ENCODE measurements at places on chromosomes 6 and 20.

DNA sequence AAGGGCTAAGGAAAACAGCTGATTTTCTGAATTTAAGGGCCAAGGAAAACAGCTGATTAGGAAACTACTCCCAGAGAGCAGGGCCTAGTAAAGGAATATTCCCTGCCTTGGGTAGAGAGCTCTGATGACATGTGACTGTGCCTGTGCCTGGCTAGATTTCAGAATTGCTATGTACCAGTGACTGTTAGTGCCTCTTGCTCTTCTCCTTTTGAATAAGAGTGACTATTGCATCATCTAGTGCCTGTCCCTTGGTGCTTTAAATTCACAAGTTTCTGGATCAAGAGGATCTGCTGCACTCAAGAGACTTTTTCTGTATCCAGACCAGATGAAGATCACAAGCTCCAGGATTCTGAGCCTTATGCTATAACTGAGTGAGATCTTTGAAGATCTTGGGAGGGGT, 332.9 kb downstream of the KIF16B start:
- H3K36me3 ChIP-seq: no peaks in the 10 kb centered on the region
- H3K4me3 ChIP-seq: no peak overlapping the region
- DNase-seq: no peak
- no peak overlapping the region for H3K27ac ChIP-seq
- no peaks in the 10 kb centered on the region for H3K4me1 ChIP-seq

DNA sequence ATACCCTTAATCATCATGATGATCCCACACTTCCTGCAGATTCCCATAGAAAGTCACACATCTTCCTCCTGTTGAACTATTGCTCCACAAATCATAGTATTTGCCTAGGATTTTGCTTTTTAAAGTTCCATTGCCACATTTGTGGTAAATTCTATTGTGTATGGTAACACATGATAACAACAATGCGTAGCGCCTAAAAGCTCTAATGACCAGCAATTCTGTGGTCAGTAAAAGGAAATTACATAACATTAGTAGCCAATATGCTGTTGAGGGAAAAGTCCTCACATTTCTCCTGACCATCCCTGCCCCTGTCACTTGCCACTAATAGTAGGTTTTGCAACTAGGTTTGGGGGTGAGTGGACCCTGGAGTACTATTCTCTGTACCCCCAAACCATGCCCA, 31.8 kb upstream of the PDE7B start:
- no peaks in the 10 kb centered on the region for H3K4me1 ChIP-seq
- no peaks in the 10 kb centered on the region for H3K36me3 ChIP-seq
- DNase-seq: no peak
- no peaks in the 10 kb centered on the region for H3K27me3 ChIP-seq
- H3K27ac ChIP-seq: no peak overlapping the region
- H3K4me3 ChIP-seq: no peak overlapping the region

GRCh38 chr6:52209770-52210169, 23.6 kb downstream of the IL17A start:
- no peak overlapping the region for H3K4me3 ChIP-seq
- H3K4me1 ChIP-seq: no peaks in the 10 kb centered on the region
- H3K27me3 ChIP-seq: no peaks in the 10 kb centered on the region
- no peaks in the 10 kb centered on the region for H3K36me3 ChIP-seq
- H3K27ac ChIP-seq: no peak overlapping the region

DNA sequence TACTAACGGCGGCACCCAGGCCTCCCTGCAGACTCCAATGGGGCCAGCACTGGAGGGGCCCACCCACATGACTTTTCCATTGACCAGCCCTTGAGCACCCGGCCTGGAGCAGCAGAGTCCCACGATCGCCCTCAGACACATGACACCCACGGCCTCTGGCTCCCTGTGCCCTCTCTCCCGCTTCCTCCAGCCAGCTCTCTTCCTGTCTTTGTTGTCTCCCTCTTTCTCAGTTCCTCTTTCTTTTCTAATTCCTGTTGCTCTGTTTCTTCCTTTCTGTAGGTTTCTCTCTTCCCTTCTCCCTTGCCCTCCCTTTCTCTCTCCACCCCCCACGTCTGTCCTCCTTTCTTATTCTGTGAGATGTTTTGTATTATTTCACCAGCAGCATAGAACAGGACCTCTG, 26.1 kb upstream of the FANCE start:
- no peaks in the 10 kb centered on the region for H3K27me3 ChIP-seq
- H3K4me1 ChIP-seq: no peaks in the 10 kb centered on the region
- no peak overlapping the region for H3K27ac ChIP-seq

GRCh38 chr6:31892821-31893220, 4.7 kb downstream of the EHMT2 start:
- no peak overlapping the region for H3K27ac ChIP-seq
- peaks cover 73% of the 10 kb centered on the region for H3K36me3 ChIP-seq
- no peak overlapping the region for H3K4me3 ChIP-seq

DNA sequence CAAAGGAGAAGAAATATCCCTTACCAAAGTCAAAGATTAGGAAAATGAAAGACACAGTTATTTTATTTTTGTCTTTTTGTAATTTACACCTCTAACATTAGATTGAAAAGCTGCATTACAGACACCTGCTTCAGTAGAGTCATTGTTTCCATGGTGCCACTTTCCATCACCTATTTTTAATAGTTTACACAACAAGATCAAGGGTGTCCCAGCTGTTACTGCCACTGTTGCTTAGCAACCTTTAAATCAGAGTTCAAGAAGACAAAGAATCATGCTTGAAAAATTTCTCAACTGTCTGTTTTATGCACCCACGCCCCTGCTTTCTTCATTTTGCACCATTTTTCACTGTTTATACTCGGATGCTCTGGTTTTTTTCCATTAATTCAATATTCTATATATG, 668.2 kb upstream of the GJE1 start:
- no peak overlapping the region for H3K4me3 ChIP-seq
- DNase-seq: no peak
- H3K27me3 ChIP-seq: no peaks in the 10 kb centered on the region
- no peak overlapping the region for H3K27ac ChIP-seq
- H3K4me1 ChIP-seq: no peaks in the 10 kb centered on the region
- no peaks in the 10 kb centered on the region for H3K36me3 ChIP-seq

DNA sequence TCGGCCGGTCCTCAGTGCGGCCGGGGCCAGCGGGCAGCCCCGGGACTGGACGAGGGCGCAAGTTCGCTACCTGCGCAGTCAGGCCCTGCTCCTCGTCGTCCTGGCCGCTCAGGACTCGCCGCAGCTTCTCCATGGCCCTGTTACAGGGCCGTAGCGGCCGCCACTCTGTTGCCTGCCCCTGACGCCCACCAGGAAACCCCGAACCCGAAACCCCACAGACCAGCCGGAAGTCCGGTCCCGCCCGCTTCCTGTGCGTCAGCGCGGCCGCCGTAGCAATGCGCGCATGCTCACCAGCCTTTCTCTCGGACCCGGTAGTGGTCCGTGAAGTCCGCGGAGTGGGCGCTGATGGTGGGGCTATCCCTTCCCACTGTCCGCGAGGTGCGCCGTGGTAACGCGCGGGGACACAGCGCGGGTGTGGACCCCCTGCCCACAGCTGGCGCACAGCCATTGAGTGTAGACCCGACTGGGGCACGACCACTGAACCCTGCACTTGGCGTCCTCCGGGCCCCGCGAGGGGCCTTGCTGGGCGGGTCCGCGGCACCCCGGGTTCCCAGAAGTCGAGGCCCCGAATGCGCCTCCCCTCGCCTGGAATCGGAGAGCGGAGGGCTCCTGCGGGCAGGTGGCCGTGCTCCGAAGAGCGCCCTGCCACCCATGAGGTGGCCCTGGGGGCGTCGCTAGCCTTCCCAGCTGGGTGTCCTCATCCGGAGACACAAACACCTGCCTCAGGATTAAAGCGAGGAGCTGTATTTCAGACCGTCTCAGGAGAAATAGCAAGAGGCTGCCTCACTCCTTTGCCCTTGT, at the start of gene SFT2D1:
Gene SFT2D1, minus strand, starts transcription at position 197 of the 801 bp plus-strand sequence. Its CDS starts 64 bp downstream, at position 133.
- peaks cover 39% of the 10 kb centered on the region for H3K4me1 ChIP-seq
- no peaks in the 10 kb centered on the region for H3K27me3 ChIP-seq
- peak within 1 kb of the TSS; percentile 83 for H3K27ac ChIP-seq
- H3K4me3 ChIP-seq: peak within 1 kb of the TSS; percentile 75
- DNase-seq: peak; percentile 83

- peak overlapping the region; percentile 87 for H3K27ac ChIP-seq
- H3K36me3 ChIP-seq: no peaks in the 10 kb centered on the region
- peaks cover 35% of the 10 kb centered on the region for H3K4me1 ChIP-seq
- peak overlapping the region; percentile 63 for H3K4me3 ChIP-seq
These were observed 31.4 kb upstream of the ID1 start for GRCh38 chr20:31573555-31574321.

DNA sequence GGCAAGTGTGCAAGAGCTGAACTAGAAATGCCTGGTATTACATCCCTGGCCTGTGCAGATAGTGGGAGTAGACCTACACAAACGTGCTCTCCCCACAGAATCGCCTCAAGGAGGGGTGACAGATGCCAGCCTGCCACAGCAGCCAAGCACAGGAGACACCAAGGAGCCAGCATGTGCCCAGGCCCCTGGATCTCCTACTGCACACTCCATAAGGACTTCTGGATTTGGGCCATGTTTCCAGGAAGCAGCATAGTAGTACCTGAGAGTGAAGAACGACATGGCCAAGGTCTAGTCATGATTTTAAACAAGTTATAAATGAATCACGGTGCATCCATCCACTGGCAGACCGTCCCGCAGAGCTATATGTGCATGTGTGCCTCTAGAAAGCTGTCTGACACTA, 232.2 kb downstream of the SYNDIG1 start:
- no peak overlapping the region for H3K27ac ChIP-seq
- H3K4me1 ChIP-seq: no peaks in the 10 kb centered on the region
- H3K27me3 ChIP-seq: peaks cover 3% of the 10 kb centered on the region
- H3K4me3 ChIP-seq: no peak overlapping the region
- DNase-seq: peak; percentile 29
- H3K36me3 ChIP-seq: no peaks in the 10 kb centered on the region

- no peak for DNase-seq
- H3K4me1 ChIP-seq: peaks cover 8% of the 10 kb centered on the region
- no peak overlapping the region for H3K4me3 ChIP-seq
- H3K27me3 ChIP-seq: no peaks in the 10 kb centered on the region
These were observed 188.8 kb downstream of the TMEM242 start for GRCh38 chr6:157134402-157135047.

GRCh38 chr20:22905658-22906057, 129.5 kb upstream of the SSTR4 start:
- H3K27me3 ChIP-seq: no peaks in the 10 kb centered on the region
- H3K4me1 ChIP-seq: peaks cover 9% of the 10 kb centered on the region
- peak; percentile 43 for DNase-seq
- H3K4me3 ChIP-seq: no peak overlapping the region
- no peak overlapping the region for H3K27ac ChIP-seq

GRCh38 chr6:157068691-157069324, 254.5 kb downstream of the TMEM242 start:
- peaks cover 44% of the 10 kb centered on the region for H3K4me1 ChIP-seq
- H3K4me3 ChIP-seq: no peak overlapping the region
- no peak overlapping the region for H3K27ac ChIP-seq
- no peaks in the 10 kb centered on the region for H3K27me3 ChIP-seq

GRCh38 chr6:113627480-113627879, 229.7 kb upstream of the MARCKS start:
- no peak overlapping the region for H3K4me3 ChIP-seq
- no peak overlapping the region for H3K27ac ChIP-seq
- peaks cover 28% of the 10 kb centered on the region for H3K4me1 ChIP-seq
- DNase-seq: no peak

DNA sequence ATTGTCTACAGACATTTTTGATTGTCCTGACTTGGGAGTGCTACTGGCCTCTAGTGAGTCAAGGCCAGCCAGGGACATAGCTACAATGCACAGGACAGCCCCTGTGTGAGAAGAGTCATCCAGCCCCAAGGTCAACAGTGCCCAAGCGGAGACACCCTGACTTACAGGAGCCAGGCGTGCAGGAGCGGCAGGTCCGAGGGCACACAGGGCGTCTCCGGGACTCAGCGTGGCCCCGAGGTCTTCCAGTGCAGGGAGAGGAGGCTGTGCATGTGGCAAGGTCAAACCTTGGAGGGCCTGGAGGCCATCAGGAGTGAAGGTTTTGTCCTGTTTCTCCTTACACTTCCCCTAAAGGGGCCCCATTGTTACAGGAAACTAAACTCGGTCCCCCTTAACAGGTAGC, 41.3 kb upstream of the QKI start:
- H3K27me3 ChIP-seq: no peaks in the 10 kb centered on the region
- H3K4me3 ChIP-seq: no peak overlapping the region
- no peaks in the 10 kb centered on the region for H3K36me3 ChIP-seq
- no peak overlapping the region for H3K27ac ChIP-seq

GRCh38 chr6:2116496-2116895, 128.9 kb downstream of the GMDS start:
- H3K4me1 ChIP-seq: peaks cover 13% of the 10 kb centered on the region
- H3K27me3 ChIP-seq: no peaks in the 10 kb centered on the region
- DNase-seq: no peak

GRCh38 chr20:2921506-2921905, 48.2 kb downstream of the PTPRA start:
- H3K27me3 ChIP-seq: no peaks in the 10 kb centered on the region
- H3K27ac ChIP-seq: no peak overlapping the region
- H3K4me3 ChIP-seq: no peak overlapping the region
- no peak for DNase-seq

DNA sequence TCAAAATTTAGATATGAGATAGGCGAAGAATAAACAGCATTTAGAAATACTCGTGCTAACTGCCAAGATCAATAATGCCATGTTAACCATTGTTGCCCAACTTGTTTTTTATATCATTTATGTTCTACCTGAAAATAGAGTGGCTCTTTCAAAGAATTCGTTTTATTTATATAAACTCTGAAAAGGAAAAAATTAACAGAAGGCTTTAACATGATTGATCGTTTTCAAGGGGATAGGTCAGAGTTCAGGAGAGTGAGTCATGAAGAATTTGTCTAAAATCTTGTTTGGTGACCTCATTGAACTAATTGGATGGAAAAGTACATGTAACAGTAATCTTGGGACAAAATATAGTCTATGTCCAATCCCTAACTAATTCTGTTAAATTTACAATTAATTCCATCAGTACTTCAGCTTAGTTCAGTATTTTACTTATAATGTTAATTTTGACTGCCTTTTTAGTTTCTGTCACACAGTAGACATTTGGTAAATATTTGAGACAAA, 11.1 kb upstream of the ELOVL2 start:
- H3K27me3 ChIP-seq: peaks cover 9% of the 10 kb centered on the region
- no peak overlapping the region for H3K4me3 ChIP-seq
- DNase-seq: no peak
- no peaks in the 10 kb centered on the region for H3K36me3 ChIP-seq
- no peaks in the 10 kb centered on the region for H3K4me1 ChIP-seq

All from tibial artery (tissue), 4 donors.